NCI-H748 treated with DMSO at 0.1 percent for 48 hours (cell line): ENCODE measurements at places on chromosomes 12 and 14.

- DNase-seq: no peak
Observed at GRCh38 chr14:26839481-26839880, 241.6 kb upstream of the NOVA1 start.

DNA sequence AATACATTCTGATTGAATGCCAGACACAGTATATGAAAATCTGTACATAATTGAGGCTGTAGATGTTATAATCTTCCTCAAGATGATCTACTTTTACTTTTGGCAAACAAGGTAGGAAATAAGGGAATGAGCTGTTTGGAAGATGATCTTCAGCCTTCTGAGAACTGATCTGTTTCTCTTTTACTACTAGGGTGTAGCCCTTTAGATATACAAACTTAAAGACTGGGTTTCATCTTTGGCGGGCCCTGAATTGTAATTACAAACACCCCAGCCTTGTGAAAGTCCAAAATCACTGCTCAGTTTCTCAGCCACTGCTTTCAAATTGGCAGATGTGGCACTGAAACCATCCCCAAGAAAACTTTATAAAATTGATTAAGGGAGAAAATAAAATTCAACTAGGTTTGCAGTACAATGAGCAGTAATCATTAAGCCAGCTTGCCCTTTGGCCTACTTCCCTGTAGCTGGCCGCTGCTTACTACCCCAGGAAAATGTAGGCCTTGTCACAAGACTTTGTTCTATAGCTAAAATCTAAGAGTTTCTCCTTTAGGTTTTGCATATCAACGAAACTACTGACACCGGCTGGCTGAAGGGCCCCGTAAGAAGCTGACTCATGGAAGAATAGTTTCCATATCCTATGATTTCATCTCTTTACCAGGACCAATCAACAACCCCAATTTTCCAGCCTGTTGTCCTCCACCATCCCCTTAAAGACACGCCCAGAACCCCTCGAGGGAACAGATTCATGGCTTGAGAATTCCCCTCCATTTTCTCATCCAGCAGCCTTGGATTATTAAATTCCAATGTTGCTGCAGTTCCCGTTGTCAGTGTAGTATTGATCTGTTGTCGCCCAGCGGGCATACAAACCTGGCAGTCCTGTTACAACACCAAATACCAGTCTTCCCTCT, 210.8 kb downstream of the PCNX1 start:
- no peak for DNase-seq

GRCh38 chr12:52354200-52354599, 13.1 kb downstream of the KRT85 start:
- DNase-seq: peak; percentile 45

DNA sequence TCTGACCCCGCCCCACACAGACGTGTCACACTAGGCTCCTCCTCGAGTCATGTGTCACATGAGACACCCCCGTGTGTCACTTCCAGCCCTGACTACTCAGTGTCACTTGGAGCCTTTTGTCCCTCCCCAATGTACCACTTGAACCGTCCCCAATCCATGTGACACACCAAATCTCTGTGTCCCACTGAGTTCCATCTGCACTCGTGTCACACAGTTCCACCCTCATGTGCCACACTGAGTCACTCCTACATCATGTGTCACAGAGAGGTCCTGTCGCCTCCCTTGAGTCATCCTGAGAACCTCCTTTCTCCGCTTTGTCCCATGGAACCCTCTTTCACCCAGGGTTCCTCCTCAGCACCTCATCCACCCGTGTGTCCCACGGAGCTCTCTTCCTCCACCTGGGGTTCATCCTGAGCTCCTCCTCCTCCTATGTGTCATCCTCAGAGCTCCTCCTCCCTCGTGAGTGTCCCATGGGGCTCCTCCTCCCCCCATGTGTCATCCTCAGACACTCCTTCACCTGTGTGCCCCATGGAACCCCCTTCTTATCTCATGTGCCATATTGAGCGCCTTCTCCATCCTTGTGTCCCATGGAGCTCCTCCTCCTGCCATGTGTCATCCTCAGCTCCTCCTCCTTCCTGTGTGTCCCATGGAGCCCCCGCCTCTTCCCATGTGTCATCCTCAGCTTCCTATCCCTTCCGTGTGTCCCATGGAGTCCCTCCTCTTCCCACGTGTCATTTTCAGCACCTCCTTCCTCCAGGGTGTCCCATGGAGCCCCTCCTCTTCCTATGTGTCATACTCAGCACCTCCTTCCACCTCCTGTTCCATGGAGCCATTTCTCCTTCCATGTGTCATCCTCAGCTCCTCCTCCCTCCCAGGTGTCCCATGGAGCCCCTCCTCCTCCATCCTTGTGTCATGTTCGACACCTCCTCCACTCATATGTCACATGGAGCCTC, 32.0 kb downstream of the RTL1 start:
- DNase-seq: no peak

DNA sequence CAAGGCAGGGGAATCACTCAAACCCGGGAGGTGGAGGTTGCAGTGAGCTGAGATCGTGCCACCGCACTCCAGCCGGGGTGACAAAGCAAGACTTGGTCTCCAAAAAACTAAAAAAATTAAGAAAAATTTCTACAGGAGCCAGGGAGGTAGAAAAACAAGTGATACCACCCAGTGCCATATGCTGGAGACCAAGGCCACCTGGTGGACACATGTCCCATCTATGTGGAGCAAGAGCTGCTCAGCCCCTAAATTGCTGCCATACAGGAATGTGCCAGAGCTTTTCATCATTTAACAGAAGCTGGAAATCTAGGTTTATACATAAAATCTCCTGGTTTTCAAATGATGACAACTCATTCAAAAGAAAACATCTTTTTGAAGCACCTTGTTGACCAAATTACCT, 61.4 kb upstream of the ELK3 start:
- no peak for DNase-seq

GRCh38 chr12:28027328-28027727, 54.8 kb upstream of the PTHLH start:
- no peak for DNase-seq

DNA sequence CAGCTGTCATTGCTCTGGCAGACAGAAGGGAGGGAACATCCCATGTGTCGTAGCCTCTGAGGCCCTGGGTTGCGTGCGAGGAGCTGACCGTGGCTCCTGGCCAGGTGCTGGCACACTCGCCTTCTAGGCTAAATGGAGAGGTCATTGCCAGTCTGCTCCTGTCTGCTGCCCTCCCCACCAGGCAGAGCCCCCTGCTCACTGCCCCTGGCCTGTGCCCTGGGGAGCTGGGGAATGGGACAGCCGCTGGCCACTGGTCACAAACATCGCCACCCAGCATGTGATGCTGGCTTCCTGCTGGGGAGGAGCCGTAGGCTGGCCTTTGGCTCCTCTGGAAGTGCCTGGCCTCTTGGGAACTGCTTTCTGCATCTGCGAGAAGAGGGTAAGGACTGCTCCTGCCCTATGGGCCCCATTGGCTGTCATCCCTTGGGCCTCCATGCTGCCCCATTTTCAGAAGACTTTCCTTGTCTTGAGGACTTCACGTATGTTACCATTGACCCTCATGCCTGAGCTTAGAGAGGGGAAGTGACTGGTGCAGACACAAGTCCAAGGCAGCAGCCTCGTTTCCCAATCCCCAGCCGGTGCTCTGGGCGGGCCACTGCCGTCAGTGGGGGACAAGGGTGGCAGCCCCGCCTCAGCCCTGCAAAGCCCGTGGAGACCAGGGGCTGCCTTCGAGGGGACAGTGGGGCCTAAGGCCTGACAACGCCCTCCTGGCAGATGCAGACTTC, 2.0 kb upstream of the TNFAIP2 start:
- no peak for DNase-seq

DNA sequence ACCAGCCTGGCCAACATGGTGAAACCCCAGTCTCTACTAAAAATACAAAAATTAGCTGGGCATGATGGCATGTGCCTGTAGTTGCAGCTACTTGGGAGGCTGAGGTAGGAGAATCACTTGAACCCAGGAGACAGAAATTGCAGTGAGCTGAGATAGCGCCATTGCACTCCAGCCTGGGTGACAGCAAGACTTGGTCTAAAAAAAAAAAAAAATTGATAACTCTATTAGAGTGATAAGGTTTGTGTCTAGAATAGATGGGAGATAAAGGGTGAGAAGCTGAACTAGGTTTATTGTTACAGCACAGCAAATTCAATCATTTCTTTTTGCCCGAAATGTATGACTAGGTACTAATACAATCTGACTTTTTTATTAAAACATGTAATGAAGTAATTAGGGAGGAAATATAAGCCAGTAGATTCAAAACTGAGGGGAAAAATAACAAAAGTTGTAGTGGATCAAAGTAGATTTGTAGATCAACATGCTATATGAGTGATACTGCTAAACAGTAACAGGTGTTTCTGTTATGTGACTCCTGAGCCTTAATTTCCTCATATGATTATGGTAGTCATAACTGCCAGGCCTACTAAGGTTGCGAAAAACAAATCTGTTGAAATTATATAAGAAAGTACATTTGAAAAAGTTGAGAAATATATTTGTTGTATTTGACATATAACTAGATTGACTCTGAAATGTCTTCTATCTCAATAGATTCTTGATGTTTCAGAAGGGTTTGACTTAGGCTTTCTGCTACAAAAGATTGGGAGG, 83.6 kb downstream of the WNK1 start:
- no peak for DNase-seq

DNA sequence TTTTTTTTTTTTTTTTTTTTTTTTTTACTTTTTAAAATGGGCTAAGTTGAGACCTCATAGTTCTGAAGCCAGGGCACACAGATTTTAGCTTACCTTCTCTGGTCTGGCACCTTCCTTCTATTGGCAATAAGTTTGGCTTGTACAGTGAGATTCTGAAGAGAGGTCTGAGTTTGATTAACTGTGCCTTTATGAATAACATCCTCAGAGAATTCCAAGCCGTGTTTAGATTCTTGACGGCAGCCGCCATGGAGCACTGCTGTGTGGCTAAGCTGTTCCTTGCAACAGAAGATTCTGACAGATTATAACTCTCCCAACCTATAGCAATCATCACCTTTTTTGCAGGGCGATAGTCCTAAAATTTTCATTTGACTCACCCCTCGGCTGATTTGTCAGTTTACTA, 354.9 kb upstream of the FAR2 start:
- DNase-seq: no peak

GRCh38 chr12:104177663-104178501, 37.7 kb upstream of the TXNRD1 start:
- no peak for DNase-seq

- DNase-seq: no peak
Observed at GRCh38 chr12:47935184-47935583, 28.2 kb upstream of the TMEM106C start.

- DNase-seq: no peak
Observed at GRCh38 chr12:26715232-26715631, 117.8 kb downstream of the ITPR2 start.

DNA sequence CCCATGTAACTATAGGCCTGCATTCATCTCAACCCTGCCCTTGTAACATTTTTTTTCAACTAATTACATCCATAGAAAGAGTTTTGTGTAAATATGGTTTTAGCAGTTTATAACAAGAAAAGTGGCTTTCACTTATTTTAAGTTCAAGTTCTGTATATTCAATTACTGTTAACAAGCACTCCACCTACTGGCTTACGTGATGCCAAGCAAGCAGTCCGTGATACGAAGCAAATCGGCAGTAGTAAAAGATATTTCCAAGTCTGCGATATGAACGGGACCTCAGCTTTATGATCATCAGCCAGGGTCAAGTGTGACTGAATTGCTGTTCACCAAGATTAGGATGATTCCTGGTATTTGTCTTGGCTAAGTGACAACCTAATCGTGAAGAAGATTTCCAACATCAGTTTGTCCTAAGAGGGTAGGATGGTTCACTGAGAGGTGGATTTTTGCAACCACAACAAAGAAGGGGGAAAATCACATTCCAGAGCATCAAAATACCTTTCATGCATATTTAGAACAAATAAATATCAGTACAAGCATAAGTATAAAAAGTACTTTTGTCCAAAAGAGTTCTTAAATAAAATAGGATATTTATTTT, 456.2 kb downstream of the FOXG1 start:
- DNase-seq: peak; percentile 79

DNA sequence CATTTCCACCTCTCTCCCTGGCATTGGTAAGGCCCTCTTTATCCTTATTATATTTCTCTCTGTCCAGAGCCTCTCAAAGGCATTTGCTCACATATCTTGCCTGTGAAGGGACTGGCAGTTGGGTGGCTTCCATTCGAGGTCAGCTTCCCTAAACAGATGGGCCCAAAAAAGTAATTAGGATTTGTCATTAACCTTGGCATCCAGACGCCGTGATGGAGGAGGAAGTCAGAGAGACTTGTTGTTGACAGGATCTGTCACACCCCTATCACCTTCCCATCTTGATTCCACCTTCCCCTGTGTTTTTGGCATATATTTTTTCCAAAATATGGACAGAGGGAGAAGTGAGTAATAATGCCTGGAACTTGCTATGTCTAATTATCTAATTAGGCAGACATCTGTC, 54.0 kb upstream of the OAS1 start:
- no peak for DNase-seq

DNA sequence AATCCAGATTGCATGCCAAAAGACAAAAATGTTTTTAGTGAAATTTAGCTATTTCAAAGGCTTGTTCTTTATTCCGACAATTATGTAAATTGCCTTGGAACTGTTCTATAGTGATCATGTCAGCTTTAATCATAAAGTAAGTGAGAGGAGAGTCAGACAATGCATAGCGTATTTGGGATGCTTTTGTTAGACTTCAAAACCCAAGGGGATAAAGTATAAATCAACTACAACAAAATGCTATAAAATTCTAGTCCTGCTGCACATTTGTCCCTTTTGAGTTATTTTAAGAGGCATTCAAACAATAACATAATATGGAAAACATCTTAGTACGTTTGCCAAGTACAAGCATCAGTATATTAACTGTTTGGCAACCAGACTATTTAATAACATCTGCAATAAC, 11.3 kb downstream of the RTRAF start:
- DNase-seq: no peak

- no peak for DNase-seq
Observed at GRCh38 chr12:132517740-132518100, 27.8 kb downstream of the FBRSL1 start.

DNA sequence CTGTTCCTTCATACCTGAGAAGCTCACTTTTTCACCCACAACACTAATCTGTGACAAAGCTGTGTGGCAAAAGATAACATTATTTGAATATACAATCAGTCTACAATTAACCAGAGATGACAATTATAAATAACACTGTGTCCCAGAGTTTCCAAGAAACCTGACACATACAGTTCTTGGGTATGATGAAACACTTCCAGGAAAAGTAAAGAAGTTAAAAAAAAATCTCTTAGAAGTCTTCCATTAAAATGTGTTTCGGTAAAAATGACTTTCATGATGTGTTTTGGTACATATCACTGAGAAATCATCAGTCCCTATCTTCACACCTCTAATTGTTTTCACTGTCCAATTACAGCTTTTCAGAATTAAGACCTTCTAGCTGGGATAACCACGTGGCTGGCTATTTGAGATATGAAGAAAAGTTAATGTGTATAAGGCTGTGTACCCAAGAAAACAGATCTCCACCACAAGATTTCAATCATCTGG, 390.2 kb downstream of the SOX5 start:
- DNase-seq: no peak

- DNase-seq: no peak
Observed at GRCh38 chr14:35534208-35534872, 376 bp downstream of the INSM2 start.

- DNase-seq: no peak
Observed at GRCh38 chr14:103530390-103530789, 1.4 kb downstream of the TRMT61A start.
